ENCODE measurements at places on chromosomes 3 and 15.

DNA sequence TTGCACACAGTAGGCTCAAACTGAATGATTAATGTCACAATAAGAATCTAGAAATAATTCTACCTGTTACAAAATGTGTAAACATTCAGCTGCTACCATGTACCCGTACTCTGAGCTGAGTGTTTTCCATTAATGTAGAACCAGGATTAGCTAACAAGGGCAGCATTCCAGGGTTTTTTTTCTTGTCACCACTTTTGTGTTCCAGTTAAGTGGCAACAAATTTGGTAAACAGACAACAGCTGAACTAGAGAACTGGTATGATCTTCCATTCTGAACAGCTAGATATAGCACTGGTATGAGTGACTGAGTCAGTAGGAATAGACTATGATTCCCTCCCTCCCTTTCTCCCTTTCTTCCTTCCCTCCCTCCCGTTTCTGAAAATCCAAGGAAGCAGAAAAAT lies 229.4 kb downstream of the CD47 start:
- DNase-seq, result no peak

DNA sequence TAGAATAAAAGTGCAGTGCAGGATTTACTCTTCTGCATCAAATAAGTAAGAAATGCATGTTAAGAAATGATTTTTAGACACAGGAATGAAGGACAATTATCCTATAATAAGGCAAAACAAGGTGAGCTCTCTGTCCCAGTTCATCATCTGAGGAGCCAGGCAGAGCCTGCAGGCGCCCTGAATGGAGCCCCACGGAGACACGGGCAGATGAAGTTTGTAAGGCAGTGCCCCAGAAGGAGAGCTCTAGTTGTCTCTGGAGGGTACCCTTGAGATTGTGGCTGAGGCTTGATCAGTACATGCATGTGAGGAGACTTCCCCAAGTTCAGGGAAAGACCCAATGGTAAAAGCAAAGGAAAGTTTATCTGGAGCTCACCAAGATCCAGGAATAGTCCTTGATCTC lies 50.3 kb downstream of the ATP10A start:
- DNase-seq, result no peak

DNA sequence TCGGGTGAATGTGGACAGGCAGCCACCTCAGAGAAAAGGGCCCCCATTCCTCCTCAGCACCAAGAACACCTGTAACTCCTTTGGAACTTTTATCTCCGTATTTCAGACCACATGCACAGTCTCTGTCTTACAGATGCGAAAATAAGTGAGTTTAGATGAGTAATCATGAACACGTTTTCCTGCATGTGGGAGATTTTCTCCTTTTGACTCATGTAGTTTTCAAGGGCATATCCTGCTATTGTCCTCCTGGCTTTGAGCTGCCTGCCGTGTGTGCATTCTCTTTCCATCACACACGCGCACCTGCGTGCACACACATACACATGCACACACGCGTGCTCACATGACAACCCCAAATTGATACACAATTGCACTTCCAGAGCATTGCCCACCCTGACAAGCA lies 239.2 kb downstream of the GABRG3 start:
- DNase-seq, result no peak

DNA sequence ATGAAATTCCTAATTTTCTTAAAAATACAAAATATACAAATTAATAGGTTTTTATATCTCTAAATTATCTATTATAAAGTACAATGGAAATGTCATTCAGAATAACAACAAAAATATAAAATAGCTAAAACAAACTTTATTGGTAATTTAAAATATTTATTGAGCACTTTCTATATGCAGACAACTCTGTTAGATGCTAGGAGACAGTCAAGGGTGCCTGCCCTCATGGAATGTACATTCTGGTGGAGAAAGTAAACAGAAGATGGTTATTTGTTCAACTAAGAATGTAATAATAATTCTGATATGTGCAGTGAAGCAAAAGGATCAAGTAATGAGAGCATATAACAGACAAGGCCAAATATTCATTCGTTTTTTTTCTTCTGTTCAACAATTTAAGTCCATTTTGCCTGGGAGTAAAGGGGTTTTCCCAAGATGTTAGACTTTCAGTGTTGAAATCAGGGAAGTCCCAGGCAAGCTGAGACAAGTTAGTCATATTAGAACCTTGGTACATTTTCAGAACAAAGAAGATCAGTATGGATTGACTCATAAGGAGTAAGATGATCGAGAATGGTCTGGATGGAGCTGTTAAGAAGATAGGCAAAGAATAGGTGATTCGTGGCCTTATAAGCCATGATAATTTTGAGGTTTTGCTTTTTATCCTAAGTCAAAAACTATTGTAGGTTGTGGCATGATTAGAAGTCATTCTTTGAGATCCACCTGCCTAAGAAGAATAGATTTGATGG lies 150.2 kb upstream of the MLF1 start:
- DNase-seq, result no peak

DNA sequence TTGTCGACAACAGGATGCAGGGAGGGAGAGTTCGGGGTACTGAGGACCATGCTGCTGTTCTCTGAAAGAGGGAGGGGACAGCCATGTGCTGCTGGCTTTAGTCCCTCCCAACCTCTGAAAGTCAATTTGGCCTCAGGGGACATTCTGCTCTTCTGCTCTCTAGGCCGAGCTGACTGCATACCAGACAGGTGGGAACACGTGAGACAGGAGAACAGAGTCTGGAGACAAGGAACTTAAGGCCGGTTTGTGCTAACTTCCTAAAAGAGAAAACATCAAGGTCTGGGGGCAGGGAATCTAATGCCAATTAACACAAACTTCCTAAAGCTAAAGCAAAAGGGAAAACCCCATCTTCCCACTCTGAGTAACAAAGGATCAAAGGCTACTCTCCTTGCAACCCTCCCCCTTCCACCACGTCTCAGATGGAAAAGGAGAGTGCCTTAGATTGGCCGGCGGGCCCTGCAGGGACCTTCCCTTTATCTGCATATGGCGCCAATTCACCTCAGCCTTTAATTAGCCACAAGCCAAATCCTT lies 41.0 kb downstream of the SLCO2A1 start:
- DNase-seq, result no peak

- DNase-seq, result no peak
Measured at GRCh38 chr3:140187656-140188221, 252.8 kb downstream of the CLSTN2 start.

DNA sequence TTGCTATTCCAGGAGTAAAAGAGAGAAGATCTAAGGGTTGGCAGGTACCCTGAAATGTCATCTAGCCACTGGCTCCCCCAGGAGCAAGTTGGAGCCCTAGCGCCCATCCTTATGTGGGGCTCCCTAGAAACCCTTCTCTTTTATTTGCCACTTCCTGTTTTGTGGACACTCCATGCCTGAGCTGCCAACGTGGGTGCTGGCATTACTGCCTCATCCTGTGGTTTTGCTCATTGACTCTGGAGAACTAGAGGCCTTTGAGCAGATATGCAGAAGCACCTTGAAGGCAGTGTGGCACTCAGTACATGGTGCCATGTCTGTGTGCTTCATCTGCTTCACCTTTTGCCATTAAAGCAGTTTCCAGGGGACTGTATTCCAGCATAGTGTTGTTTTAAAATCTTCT lies 8.1 kb downstream of the EDEM1 start:
- DNase-seq, result no peak

- no peak for DNase-seq
Measured at GRCh38 chr3:101262393-101263240, 57.8 kb downstream of the IMPG2 start.

GRCh38 chr15:62933386-62933785 lies 109.2 kb upstream of the TPM1 start:
- no peak for DNase-seq

Measured in HTR-8/SVneo (cell line).